ENCODE measurements at places on chromosomes 7 and 10.

- no peak for DNase-seq
These were observed at the start of gene NRAP for GRCh38 chr10:113663908-113664307. NRAP (minus strand) TSS chr10:113664041; CDS start chr10:113663882, 159 bp downstream.

- DNase-seq: no peak
These were observed 112.1 kb upstream of the SDK1 start for GRCh38 chr7:3188946-3189345.

DNA sequence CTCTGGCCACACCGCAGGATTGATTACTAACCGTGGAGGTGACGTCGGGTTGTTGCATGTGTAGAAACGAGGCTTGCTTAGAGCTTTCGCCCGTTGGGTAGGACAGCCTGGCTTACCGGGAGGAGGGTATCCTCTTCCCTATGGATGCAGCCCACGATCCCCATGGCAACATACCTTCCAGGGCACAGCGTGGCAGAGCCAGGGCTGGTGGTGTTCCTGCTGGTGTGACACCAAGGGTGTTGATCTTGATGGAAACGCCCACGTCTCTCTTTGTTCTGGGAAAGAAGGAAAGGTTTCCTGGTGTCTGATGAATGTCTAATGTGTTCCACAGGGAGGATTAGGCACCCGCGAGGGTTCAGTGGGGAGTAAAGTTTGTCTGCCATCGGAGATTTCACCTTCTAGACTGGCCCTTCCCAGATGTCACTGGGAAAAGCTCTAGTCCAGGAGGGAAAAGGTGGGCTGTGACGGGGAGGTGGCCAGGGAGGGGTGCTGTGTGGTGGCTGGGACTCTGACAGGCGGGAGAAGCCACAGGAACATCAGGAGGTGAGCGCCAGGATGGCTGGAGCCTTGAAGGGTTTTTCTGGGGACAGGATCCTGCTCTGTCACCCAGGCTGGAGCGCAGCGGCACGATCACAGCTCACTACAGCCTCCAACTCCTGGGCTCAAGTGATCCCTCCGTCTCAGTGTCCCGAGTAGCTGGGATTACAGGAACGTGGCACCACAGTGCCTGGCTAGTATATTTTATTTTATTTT, 102.1 kb downstream of the CUX1 start:
- no peak for DNase-seq

GRCh38 chr7:23345601-23346000, 46.5 kb downstream of the MALSU1 start:
- DNase-seq: no peak

DNA sequence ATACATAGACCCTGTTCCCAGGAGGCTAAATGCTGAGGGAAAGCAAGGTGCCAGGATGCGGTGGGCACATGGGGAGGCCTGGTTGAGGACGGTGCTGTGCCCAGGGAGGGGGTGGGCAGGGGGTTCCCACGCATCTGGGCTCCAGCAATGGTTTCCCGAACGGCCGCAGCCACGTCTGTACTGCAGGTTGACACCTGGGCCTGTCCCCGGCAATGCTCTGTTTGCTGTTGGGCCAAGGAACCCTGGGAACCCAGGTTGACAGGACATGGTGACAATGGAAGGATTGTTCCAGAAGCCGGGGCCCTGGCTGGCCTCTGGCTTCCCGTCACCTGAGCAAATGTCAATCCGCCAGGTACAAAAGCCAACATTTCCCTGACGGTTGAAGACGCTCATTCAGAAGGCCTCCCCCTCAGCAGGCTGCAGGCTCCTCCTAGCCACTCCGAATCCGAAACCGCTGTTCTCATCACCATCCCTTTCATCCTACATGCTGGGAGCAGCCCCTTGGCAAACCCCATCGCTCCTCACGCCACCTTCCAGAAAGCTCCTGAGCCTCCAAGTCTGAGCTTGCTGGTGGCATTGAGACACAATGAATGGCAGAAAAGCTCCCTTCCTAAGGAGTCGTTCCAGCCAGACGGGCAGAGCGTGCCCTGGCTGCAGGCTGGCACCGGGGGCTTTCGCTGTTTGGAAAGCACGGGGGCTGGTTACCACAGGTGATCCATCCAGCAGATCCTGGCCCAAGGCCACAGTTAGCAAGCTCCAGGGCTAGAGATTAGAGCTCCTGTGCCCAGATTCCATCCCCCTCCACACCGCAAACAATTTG, 31.2 kb downstream of the SPOCK2 start:
- no peak for DNase-seq

DNA sequence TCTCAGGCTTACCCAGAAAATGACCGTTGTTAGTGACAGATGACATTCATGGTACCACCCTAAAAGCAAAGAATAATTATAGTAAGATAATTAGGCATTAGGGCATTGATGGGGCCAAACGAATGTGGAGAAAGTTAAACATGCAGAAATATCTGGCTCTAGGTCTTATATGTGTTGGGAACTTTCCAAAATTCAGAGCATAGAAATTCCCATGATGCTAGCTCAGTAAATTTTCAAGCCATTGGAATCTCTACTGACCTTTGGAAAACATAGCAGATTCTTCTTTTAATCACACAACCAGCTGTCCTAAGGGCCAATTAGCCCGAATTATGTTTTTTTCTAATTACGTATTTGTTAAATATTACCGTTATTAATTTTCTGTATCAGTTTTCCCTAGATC, 136.1 kb downstream of the CREB5 start:
- DNase-seq: no peak

DNA sequence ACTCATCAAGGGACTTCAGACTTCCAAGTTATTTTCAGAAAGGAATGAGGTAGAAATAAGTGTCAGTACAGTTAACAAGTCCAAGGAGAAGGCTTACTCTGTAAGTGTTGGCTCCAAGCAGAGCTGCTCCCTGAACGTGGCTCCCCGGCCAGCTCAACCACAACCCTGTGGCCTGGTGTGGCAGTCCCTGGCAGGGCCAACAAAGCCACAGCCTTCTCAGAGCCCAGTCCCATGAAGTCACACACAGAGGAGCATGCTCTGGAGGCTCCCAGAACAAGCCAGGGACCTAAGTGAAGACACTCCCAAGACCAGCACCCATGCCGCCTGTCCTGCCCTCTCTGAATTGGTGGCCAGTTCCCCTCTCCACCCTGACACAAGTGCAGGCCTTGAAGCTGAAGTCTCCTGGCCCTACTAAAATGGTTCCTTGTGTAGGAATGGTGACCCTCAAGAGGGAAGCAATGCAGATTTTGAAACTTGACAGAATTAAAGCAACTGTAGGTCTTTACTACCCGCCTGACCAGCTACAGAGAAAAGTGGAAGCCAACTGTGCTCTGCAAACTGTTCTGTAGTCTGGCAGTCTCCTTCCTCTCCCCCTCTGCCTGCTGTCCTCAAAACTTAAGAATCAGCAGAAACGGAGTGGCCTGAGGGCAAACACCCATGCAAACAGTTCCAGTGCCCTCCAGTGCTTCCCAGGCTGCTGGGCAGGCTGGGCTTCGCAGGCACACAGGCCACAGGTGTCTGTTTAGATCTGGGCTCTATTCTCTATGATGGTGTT, 51.1 kb downstream of the NOD1 start:
- no peak for DNase-seq

- no peak for DNase-seq
These were observed 2.3 kb downstream of the HDAC9 start for GRCh38 chr7:18497800-18498199.

GRCh38 chr10:35795131-35795824, 153.2 kb upstream of the FZD8 start:
- DNase-seq: no peak

DNA sequence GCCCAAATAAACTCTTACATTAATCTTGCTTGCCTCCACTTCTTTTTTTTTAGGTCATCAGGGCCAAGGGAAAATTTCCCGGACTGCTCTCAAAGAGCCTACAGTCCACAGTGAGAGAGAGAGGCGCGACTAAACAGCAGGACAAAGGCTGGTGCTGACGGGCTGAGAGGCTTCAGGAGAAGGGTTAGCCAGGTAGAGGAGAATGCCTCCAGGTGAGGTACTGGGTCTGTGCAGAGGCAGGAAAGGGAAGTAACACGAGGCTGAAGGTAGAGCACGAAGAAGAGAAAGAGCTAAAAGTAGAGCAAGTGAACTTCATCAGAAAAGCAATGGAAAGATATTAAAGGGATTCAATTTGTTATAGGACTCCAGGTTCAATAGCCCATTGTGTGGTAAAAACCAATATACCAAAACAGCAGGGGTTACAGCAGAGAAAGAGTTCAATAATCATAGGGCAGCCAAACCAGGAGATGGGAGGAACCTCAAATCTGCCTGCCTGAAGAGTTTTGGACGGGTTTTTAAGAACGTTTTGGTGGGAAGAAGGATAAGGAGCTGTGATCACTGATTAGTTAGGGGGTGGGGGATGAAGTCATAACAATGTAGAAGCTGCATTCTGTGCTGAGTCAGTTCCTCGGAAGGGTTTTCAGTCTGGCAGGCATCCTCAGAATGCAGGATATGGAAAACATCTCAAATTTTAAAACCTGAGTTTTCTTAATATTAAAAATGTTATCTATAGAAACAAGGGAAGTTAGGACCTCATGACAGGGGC, 171.5 kb downstream of the AKR1D1 start:
- no peak for DNase-seq

DNA sequence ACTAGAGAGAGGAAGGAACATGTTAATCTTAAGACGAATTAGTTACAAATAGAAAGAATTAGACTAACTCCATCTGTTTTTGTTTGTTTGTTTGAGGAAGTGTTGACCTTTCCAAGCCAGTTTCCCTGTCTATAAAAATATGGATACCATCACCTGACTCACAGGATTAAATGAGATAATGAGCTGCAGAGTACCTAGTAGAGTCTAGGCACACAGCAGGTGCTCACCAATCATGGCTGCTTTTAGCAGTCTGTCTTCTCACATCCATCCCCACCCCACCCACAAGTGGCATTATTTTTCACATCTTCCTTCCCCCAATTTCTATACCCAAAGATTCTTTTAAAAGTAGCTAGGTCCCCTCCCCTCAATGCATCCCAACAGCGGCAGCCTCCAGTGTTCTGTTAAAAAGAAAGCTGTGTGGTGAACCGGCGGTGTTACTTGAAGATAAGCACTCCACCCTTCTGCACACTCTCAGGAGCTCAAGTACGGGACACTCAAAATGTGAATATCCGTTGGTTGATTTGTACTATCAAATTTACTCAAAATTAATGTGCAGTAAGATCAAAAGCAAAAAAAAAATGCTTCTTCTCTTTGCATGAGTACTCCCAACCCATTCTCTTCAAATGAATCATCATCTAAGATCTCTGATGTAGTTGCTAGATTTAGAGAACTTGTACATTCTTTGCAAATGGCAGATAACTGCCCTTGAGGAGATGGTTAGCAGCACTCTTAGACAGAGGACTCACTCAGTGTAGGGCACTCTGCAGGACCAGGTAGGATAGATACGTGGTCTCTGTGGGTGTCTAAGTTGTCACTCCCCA, 145.4 kb upstream of the ASAH2 start:
- DNase-seq: peak; percentile 41

DNA sequence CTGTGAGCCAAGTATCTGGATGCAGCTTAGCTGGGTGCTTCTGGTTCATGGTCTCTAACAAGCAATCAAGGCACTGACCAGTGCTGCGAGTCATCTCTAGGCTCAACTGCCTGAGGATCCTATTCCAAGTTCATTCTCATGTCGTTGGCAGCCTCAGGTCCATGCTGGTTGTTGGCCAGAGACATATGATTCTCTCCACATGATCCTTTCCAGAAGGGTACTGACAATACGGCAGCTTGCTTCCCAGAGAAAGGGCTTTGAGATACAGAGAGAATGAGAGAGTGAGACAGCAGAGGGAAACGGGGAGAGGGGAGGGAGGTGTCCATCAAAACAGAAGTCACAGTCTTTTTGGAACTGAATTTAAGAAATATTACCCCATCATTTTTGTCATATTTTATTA, 405.6 kb downstream of the XPNPEP1 start:
- DNase-seq: no peak

- DNase-seq: no peak
These were observed 27.8 kb upstream of the CDHR3 start for GRCh38 chr7:105935250-105935649.

GRCh38 chr7:4200546-4201094, 481.5 kb upstream of the FOXK1 start:
- no peak for DNase-seq

GRCh38 chr7:45239486-45239885, 81.9 kb downstream of the RAMP3 start:
- no peak for DNase-seq

- no peak for DNase-seq
These were observed 28.5 kb upstream of the CROT start for GRCh38 chr7:87316846-87317552.

GRCh38 chr10:132479603-132480221, 57.9 kb upstream of the INPP5A start:
- DNase-seq: no peak

GRCh38 chr10:59012839-59013238, 163.6 kb upstream of the PHYHIPL start:
- DNase-seq: no peak

- no peak for DNase-seq
These were observed 66.7 kb upstream of the FAM20C start for GRCh38 chr7:125661-126060.

DNA sequence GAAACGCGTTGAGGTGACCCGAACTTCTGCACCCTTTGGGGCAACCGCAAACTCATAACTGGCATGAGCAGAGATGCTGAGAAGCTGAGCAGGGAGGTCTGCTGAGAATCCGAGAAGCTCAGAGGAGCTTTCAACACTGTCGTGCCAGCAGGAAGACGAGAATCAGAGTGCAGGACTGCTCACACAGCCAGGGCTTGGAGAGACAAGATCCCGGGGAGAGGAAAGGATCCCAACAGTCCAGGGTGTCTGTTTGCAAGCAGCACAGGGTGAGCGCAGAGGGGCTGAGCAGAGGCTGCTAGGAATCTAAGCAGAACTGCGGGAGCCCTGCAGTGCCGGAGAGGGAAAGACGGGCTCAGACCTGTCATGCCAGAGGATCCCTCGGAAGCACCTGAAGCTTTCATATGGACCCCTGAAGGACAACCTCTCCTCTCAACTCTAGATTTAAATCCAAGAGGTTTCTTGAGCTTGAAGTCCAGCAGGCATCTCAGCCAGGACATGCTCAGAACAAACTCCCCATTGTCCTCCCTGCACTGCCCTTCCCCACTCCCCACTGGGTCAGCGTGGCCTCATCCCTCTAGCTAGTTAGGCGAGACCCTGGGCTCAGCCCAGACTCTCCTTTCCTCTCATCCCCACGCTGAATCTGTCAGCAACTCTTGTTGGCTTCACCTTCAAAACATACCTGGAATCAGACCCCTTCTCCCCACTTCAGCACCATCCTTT, 40.7 kb downstream of the FOXL3 start:
- DNase-seq: no peak

DNA sequence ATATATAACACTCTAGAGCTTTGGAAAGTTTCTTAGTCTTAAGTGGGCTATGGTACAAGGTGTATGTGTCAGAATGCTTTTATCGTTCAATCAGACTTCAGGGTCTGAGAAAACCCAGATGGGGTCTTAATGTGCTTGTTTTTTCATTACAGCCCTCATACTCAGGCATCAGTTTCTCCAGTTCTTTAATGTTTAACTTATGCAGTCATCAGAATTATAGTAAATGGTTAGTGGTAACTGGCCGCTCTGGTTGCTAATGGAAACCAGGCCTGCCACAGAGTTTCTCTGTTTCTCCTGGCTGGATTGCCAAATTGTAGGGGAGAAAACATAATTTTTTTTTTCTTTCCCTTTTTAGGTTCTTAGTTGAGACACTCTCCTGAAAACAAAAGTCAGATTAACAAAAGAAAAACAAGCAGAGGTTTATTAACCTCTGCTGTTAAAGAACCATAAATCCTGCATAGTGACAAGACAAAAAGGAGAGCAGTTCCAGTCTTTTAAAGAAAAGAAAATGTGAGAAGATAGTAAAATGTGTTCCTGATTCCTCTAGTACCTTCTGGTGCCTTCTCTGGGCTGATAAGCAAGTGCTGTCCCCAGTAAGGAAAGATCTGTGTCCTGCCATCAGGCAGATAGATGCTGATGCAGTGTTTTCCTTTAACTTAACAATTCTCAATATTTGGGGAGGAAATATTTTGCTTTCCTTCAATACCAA, 21.5 kb upstream of the GHITM start:
- DNase-seq: no peak
